ENCODE measurements at places on chromosomes 4 and X. TPM values are rescaled to one million over a fixed set of nuclear protein-coding genes. Genes with fewer than 3 reads are reported as not detected.

GRCh38 chr4:142719854-142720541 is 126.1 kb downstream of the INPP4B start:
- no peak for DNase-seq

DNA sequence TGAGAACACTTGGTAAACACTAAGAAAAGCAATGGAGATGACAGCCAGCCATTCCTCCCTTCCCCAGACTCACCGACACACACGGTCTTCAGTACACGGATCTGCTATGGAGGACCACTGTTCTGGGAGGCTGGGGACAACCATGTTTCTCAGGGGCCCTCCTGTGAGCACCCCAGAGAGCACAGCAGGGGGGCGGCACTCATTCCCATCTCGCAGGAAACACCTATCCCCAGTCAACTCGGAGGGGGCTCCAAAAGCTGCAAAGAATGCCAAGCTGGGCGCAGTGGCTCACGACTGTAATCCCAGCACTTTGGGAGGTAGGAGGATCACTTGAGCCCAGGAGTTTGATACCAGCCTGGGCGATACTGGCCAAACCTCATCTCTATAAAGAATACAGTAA is 172.1 kb downstream of the AFAP1 start:
- DNase-seq: no peak

DNA sequence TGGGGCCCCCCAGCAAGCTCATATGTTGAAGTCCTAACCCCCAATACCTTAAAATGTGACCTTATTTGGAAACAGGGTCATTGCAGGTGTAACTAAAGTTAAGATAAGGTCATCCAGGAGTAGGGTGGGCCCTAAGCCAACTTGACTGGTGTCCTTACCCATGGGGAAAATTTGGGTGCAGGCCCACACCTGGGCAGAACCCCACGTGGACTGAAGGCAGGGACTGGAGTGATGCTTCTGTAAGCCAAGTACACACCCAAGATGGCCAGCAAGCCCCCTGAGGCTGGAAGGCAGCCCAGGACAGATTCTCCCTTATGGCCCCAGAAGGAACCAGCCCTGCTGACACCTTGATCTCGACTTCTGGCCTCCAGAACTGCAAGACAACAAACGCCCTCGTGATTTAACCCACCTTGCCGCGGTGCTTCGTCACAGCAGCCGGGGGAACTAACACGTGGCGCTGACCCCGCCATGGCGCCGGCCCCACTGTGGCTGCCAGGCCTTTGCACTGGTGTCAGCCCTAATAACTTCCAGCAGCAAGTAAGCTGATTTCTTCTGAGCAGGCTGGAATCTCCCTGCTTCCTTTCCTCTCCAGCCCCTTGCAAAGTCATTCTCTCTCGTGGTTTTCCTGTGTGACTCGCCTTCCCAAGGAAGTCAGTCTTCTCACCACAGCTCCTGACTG is 23.2 kb upstream of the MXD4 start:
- DNase-seq: peak; percentile 30

DNA sequence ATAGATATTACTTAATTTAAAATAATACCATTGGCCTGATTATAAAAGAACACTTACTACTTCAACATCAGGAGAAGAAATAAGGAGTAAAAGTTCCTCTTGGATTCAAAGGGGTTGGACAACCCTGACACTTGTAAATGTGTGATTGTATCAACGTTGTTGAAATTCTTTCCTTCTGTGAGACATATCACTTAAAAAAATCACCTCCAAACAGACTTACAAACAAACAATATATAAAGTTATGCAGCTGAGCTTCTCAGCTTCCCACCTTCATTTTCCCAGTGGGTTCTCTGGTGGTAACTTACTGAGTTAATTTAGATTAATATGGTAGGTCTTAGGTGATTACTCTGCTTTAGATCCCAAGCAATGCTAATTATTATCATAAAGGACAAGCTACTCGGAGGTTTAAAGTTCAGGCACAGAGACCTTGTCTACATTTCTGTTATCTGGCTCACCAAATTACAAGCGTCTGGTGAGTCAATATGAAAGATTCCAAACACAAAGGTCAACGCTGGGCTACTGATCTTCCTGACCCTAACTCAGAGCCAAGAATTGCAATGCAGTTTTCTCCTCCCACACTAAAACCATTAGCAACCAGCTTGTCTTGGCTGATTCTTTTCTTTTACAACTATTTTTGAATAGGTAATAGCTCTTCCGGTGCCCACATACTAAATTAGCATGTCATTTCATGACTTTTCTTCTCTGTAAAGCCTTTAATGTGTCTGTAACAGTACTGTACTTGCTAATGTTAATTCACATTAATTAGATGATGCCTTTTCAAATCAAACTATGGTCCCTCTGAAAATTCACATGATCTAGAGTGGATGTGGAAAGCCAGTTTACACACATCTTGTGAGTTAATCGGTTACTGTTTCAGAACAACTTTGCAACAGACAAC is 157.6 kb downstream of the RASL11B start:
- no peak for DNase-seq

DNA sequence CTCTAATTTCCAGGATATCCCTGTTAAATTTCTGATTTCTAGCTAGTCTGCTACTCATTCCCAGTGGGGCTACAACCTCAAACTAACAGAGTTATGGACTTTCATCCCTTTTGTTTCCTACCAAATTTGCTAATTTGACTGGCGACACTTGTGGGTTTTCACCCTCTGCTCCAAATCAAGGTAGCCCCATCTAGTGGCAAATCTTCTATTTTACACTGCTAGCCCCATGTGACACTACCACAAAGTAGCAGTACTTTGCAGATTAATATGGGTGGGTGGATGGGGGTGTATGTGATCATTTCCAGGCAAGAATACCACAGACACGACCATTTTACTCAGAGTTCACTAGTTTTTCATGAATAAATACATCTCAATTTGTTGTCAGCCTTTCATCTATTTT is 150.3 kb downstream of the MSL3 start:
- no peak for DNase-seq

- DNase-seq: no peak
Measured at GRCh38 chr4:79178760-79179159, 147.1 kb downstream of the NAA11 start.

GRCh38 chrX:54446084-54446483 is 5.9 kb downstream of the TSR2 start:
- no peak for DNase-seq

- DNase-seq: no peak
Measured at GRCh38 chr4:174316954-174317353, 33.2 kb downstream of the CEP44 start.

DNA sequence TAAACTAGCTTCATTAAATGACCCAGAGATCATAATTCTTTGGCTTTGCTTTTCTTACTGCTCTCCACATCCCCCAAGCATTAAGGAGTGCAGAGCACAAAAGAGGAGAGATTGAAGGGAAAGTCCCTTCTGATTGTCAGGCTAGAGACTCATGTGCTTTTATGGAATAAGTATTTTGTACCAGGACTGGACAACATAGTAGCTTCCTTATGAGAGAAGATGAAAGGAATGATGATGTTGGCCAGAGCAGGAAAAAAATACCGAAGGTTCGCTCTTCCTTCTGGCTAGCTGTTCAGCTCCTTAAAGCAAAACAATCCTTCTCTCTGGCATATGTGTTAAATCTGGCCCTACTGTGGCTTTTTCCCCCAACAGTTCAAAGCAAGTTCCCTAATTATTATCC is 53.1 kb downstream of the HOPX start:
- no peak for DNase-seq

DNA sequence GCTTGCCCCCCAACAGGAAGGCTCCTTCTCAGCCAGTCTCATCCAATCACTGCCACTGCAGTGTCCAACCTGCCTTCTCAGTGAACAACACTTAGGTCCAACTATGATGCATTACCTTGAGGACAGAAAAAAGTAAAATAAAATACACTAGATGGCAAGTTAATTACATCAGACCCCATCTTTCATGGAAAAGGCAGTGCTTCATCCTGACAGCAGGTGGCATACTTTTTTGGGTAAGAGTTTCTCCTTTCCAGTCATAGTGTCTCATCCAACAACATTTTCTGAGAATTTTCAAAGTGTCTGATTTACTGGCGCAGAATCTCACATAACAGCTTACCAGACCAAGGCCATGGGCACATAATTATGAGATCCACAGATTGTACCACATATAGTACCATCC is 1742.8 kb downstream of the PCDH7 start:
- no peak for DNase-seq

DNA sequence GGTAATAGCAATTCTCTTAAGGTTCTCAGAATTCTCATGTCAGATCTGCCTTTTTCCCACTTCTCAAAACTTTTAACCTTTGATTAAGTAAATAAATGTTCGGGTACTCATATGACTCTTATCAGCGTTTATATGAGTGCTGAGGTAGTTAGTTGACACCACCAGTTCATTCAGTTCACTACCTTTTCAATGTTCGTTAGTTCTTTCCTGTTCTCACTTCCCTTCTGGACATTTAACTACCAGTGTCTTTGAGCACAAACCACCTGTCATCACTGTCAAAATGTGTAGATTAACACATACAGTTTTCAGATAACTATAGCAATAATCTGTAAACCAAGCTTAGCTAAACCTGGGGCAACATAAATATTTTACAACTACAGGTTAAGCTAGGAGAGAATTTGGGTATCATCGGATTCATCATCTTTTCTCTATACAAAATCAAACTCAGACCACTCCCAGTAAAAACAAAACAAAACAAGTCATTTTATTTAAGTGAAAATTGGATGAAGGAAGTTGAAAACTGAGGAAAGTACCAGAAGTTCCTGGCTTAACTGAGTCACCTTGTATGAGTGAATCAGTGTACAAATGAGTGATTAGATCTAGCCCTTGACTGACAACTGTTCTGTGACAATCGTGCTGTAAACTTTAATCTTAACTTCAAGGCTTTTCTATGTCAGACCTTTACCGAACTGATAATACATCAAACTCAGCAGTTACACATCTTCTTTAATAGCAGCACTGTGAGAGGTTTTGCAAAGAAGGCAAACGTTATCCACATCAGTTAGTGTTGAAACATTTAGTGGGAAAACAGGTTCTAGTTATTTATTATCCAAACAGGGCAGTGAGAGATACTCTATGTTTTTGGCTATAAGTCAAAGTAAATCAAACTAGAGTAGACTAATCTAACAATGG is 41.9 kb downstream of the ARHGEF38 start:
- DNase-seq: no peak

- no peak for DNase-seq
Measured at GRCh38 chr4:150990250-150990649, 24.8 kb downstream of the LRBA start.

DNA sequence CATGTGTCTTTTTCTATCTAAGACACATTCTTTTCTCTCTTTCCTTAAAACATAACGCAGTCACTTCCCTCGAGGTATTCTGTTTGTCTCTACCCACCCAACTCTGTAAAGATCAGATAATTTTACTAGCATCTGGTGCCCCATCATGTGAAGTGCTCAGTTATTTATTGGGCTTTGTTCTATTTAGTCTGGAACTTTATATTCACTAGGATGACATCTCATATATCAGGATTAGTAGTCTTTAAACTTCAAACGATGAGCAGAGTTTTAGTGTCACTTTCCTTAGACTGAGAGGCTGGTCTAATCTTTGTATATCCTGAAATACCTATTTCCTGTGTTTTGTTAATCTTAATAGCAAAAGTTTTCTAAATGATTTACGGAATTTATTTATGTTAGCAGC is 445.5 kb upstream of the NDST3 start:
- no peak for DNase-seq

GRCh38 chr4:28913466-28913865 is 1806.7 kb upstream of the PCDH7 start:
- DNase-seq: no peak

- DNase-seq: no peak
Measured at GRCh38 chr4:7857238-7857701, 82.4 kb downstream of the AFAP1 start.

DNA sequence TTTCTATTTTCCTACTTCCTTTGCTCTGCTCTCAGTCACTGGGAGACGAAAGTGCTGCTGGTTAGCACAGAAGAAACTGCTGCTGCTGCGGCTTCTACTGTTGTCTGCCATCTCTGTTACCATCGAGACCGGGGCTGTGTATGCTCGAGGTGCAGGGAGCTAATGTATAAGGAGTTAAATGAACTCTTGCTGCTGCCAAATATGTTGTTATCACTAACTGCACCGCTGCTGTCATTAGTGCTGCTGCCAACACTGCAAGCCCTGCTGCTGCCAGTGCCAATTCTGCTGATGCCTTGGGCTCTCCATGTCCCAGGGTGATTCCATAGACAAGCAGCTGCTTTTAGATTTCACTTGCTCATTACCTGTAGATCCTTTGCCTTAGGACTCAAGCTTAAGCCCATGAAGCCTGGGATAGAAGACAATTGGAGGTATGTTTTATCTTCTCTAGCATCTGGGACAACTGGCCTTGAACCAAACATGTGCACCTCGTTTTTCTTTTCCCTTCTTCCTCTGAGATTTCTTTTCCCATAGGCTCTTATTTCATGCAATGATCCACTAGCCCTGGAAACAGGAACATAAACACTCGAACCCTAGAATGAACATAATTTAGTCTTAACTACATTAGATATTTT is 107.8 kb downstream of the CCSER1 start:
- DNase-seq: peak; percentile 32

DNA sequence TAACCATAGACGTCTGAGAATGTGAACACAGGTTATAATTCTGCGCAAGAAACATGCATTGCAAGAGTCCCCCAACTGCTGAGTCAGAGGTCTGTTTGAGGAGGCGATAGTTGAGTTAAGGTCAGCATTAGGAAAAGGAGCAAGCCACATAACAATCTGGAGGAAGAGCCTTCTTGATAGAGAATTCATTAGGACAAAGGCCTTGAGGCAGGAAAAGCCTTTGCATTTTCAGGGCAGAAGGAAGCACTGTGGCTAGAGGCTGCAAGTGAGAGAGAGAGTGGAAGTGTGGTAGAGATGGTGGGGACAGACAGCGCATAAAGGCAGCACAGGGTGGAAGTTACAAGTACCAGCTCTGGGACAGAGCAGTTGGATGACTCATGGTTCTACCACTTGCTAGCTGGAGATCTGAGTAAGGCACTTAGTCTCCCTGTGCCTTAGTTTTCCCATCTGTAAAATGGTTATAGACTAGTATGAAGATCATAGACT is 125.8 kb upstream of the LNX1 start:
- DNase-seq: no peak

- DNase-seq: no peak
Measured at GRCh38 chrX:48667509-48667908, 16.1 kb upstream of the WAS start.

- DNase-seq: peak; percentile 18
Measured at GRCh38 chrX:76279007-76279406, 106.1 kb downstream of the PBDC1 start.

- DNase-seq: no peak
Measured at GRCh38 chr4:168708108-168708507, 211.3 kb downstream of the PALLD start.

- DNase-seq: no peak
Measured at GRCh38 chr4:157221426-157221894, 932 bp downstream of the GRIA2 start.

The RNF175 gene
- not detected for total RNA-seq

The RBM46 gene
- not detected for total RNA-seq

The RHOXF2 gene
- total RNA-seq: 0.19 TPM

The FATE1 gene
- not detected for total RNA-seq

The FAM47A gene
- total RNA-seq: not detected

The MAGEB4 gene
- total RNA-seq: not detected

The IL13RA2 gene
- 0.28 TPM for total RNA-seq

The PLAC1 gene
- not detected for total RNA-seq

The LNX1 gene
- total RNA-seq: 13.3 TPM

The BANK1 gene
- total RNA-seq: 1.0 TPM

The GJB1 gene
- 66.3 TPM for total RNA-seq

The MAGIX gene
- total RNA-seq: 8.7 TPM

The NPY1R gene
- total RNA-seq: 3.8 TPM

The GATA1 gene
- total RNA-seq: not detected

The HPGDS gene
- 0.16 TPM for total RNA-seq

The POU3F4 gene
- total RNA-seq: not detected

The FAM9A gene
- total RNA-seq: not detected

The PAGE5 gene
- not detected for total RNA-seq

The GC gene
- 21.7 TPM for total RNA-seq

The SPATA18 gene
- total RNA-seq: 3.3 TPM
